NCI-H1092 (cell line): ENCODE measurements at places on chromosomes 6 and 20.
A peak's percentile ranks its signal among the peaks of the same experiment; 100 is the strongest.

- no peak for DNase-seq
Measured at GRCh38 chr6:20604159-20604558, 69.9 kb downstream of the CDKAL1 start.

DNA sequence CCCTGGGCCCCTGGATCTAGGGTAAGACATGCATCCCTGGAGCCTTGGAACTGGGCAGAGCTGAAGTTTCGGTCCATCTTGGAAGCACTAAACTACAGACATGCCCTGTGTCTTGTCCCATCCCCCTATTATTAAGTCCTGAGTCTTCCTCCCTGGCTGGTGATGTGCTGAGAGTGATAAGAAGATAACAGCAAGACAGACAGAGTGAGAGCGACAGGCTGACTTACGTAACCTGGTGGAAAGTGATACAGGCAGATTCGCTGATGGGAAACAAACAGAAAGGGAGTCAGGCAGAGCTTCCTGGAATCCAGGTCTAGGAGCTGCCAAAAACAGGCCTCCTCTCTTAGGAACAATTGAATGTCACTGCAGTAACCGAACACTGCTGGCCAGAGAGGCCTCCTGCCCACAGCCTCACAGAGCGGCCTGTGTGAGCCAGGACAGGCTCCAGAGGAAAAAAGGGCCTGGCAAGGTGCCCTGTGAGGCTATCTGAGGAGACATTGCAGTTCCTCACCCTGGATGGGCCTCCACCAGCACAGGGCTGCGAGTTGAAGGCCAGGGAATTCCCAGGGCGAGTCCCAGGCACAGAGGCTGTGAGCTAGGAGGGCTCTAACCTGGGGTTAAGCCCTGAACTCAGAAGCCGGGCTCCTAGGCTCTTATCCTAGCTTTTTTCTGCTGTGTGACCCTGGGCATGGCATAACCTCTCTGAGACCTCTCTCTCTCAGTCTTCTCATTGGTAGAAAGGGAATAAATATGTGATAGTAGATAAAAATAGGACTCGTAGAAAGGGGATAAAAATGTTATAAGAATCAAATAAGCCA lies 34.2 kb upstream of the B4GALT5 start:
- no peak for DNase-seq

GRCh38 chr6:98794307-98794842 lies 40.0 kb upstream of the POU3F2 start:
- DNase-seq, result no peak

DNA sequence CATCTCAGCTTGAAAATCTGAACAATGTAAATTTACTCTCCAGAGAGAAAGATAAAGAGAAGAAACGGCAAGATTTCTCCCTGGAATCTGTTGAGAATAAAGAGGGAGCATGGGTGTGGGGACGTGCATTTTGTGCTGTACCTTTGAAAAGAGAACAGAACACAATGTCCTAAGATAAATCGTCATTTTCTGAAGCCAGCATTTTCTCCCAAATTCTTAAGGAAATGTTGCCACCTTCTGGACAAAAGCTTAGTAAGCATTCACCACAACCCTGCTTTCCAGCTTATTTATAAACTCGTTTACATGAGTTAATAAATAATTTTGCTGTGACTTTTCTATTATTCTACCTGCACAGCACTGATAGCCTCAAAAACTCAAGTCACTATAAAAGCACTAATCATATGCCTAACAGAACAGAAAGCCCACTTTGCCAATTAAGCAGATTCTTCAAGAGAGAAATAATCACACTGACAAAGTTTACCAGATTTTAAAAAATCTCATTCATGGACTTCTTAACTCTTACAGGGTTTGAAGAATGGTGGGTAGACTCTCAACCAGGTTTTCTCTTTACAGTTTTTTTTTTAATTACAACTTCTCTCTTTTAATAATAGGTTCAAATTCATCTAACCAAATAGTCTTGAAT lies 155.8 kb downstream of the MBOAT1 start:
- peak; percentile 59 for DNase-seq

GRCh38 chr6:132651062-132651461 lies 7.9 kb downstream of the TAAR1 start:
- DNase-seq, result no peak

DNA sequence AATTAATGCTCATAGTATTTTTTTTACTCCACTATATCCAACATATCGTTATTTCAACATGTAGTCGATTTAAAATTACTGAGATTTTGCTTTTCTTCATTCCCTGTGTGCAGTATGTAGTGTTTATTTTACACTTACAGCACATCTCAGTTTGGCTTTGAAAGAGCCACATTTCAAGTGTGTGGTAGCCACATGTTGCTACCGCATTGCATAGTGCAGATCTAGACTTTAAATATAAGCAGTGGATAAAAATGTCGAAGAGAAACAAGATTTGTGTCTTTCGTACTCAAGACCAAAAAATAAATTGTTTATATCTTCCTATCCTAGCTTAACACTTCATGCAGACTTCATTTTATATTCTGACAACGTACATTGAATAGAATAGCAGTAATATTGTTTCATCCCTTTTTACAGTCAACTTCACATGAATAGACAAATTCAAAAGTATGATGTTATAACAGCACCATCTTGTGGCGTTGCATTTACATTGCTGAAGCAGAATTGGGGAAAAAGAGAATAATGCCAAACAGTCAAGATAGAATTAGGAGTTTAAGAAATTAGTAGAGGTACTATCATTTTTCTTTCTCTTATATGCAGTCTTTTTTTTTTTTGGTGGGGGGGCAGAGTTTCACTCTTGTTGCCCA lies 29.9 kb downstream of the FBXO5 start:
- no peak for DNase-seq

- DNase-seq, result no peak
Measured at GRCh38 chr6:21023210-21023609, 489.0 kb downstream of the CDKAL1 start.

DNA sequence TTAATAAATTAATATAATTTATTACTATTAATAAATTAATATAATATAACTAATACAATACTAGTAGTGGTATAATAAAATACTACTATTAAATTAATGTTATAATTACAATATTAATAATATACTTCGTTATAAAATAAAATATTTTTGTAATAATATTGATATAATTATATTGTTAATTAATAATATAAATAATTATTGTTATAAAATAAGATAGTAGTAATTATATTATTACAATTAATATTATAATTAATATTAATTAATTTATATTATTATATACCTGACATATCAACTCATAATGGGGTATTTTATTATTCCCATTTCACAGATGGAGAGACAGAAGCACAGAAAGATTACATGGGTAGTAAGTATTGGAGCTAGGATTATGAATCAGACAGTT lies 8.9 kb downstream of the BEND6 start:
- no peak for DNase-seq

DNA sequence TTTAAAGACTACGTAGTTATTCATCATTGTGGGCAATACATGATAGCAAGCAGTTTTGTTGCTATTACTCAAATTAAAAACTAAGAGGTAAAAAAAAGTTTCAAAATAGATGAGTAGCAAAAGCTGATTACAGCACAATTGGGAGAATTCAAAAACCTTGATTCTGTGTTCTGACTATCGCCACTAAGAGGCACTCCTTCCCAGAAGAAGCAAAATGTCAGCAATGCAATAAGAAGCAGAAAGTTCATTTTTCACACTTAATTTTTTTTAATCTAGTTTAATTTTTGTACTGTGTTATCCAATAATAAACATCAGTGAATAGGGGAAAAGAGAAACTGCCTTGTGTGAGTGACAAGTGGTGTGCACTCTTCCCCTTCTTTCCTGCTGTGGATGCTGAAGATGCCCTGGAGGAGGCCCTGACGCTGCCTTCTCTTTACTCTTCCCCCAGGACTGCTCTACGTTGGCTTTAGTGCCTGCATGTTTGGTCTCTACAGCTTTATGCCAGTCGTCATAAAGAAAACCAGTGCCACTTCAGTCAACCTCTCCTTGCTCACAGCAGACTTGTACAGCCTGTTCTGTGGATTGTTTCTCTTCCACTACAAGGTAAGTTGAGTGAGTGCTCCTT lies 263.2 kb upstream of the PLN start:
- no peak for DNase-seq

DNA sequence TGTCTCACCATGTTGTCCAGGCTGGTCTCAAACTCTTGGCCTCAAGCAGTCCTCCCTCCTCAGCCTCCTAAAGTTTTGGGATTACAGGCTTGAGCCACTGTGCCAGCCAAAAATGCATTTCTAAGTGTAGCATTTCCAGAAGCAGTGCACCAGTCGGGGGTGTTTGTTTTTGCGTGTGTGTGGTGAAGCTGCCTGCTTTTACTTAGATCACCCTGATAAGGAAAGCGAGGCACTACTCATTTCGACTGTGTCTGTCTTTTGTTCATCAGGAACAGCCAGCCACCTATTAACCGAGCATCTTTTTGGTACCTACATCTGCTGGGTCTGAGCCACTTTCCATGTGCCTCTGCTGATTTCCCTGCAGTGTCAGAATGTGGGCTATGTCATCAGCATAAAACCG lies 18.7 kb downstream of the SIRT5 start:
- DNase-seq, result no peak

- DNase-seq, result no peak
Measured at GRCh38 chr6:75282706-75283105, 1.9 kb downstream of the TMEM30A start.

DNA sequence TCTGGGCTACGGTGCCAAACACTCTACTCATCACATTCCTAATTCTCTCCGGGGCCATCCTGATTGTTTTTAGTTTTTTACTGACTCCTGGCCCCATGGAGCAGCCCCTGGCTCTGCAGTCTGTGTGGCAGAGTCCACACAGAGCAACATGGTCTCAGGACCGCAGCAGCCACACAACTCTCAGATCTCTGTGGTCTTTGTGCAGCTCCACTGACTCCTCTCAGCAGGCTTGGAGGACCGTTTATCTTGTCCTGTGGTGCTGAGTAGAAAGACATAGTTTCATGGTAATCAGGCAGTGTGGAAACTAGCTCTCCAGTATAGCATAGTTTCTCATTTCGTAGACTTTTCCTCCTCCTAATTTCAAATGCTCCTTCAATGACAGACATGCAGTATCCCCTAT lies 168.4 kb downstream of the EDN1 start:
- DNase-seq, result no peak

DNA sequence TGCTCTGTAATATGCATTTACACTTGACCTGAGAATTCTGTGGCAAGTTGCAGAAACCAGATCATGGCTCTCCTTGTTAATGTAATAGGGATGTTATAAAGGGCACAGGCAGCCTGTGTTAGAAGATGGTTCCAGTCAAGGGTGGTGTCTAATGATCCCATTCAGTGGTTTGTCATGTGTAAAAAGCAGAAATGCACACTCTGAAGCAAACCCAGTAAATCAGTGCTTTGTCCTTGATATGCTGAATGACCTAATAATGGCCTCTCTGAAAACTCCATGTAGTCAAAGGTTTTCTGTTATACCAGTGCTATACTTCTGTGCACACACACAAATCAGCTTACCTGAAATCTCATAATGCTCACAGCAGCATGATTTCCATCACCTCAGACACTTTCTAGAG lies 66.2 kb downstream of the SOBP start:
- DNase-seq, result no peak
